ENCODE measurements at places on chromosomes 5 and 9.

DNA sequence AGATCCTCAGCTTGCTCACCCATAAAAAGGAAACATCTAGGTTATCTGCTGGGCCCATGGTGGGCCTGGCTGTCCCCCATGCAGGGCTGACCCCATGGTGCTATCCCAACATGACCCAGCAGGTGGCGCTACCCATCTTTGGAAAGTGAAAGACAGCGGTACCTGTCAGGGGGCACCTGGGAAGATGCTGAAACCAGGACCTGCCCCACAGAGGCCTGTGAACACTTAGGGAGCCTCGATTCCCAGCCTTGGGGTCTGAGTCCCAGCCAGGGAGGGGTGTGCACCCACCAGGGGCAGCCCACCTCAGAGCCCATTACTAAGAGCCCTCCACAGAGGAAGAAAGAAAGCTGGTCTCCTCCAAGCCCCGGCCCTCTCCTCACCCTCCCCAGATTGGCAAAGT is 46.6 kb upstream of the IPPK start:
- peak; percentile 74 for DNase-seq

GRCh38 chr9:4970970-4971641 is 14.0 kb upstream of the JAK2 start:
- no peak for DNase-seq

DNA sequence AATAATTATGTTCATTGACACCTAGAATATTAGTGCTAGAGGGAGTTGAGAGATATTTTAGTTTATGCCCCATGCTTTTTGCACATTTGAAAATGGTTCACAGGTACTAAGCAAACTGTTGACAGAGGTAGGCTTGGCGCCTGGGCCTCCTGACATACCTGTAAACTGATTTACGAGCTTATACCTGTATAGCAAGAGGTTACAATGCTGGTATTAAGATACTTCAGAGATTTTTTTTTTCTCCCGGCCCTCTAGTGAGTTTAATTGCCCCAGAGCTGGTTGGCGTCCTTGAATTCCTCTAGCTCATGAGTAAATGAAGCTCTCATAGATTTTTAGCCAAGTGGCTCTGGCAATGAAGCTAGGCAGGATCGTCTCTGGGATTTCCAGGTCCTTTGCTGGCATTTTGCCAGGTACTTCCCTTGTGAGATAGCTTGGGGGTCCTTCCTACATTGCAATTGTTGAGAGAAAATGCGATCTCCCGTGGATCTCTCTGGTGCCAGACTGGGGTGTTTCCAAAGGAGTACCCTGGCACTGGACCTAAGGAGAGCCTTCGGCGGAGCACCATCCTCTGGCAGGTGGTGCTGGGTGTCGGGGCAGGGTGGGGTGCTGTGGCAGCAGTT is 9.0 kb downstream of the SLC36A1 start:
- no peak for DNase-seq

- no peak for DNase-seq
Observed at GRCh38 chr9:35396560-35397215, 93.2 kb upstream of the RUSC2 start.

GRCh38 chr5:56099346-56099745 is 104.6 kb upstream of the IL6ST start:
- no peak for DNase-seq

Data from thyroid gland (tissue), 4 donors.